ENCODE measurements at places on chromosomes 2 and 18.

DNA sequence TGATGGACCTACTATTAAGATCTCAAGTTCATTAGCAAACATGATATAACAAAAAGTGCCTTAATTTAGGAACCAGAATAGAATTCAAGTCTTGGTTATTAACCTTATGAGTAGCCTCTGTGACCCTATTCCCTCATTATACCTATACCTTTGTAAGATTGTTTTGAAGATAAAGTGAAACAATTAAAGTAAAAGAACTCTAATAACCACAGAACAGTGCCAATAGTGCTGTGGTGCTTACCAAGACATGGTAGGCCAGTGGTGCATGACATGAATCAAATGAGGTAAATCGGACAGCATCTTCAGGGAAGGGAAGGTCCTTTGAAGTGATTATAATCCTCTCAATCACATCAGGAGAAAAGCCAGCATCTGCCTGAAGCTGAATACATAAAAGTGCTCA is 36.4 kb downstream of the METTL4 start:
- DNase-seq: no peak

- DNase-seq: no peak
Observed at GRCh38 chr18:74546751-74547530, 12.6 kb downstream of the CNDP1 start.

GRCh38 chr2:69615969-69616368 is 27.6 kb downstream of the AAK1 start:
- DNase-seq: no peak

- no peak for DNase-seq
Observed at GRCh38 chr18:50190236-50190635, 4.7 kb downstream of the MYO5B start.

- DNase-seq: no peak
Observed at GRCh38 chr2:36702781-36703180, 6.3 kb downstream of the VIT start.

- DNase-seq: no peak
Observed at GRCh38 chr18:35190948-35191697, 49.7 kb upstream of the ZNF397 start.

DNA sequence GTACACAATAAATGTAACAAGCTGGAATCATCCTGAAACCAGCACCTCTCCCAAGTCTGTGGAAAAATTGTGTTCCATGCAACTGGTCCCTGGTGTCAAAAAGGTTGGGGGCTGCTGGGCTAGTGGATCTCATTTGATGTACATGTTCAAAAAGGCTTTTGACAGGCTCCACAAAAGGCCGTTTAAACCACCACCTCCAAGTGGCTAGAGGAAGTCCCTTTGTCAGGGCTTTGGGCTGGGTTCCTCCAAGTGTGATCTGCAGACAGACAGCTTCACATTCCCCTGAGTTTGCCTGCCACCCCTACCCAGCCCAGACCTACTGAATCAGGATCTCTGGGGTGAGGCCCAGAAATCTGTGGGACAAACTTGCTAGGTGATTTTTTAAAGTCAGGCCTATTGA is 84.7 kb downstream of the TGFA start:
- DNase-seq: no peak

DNA sequence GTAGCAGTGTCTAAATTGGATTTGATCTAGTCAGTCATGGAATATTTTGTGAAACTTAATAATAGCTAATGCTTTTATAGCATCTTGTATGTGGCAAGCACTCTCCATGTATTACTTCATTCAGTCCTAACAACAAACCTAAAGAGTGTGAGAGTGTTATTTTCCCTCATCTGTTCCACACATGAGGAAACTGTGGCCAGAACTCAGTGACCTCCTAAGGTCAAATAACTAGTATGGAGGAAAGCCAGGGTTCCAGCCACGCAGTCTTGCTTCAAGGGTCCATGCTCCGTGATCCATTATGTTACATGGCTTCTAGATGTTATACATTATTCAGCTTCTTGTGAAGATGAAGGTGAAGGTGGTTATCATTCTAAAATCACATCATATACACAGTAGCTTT is 45.5 kb downstream of the TWSG1 start:
- DNase-seq: no peak

- DNase-seq: peak; percentile 10
Observed at GRCh38 chr2:53969968-53970723, 647 bp downstream of the PSME4 start.

- peak; percentile 36 for DNase-seq
Observed at GRCh38 chr18:49898421-49898820, 85.1 kb upstream of the ACAA2 start.

DNA sequence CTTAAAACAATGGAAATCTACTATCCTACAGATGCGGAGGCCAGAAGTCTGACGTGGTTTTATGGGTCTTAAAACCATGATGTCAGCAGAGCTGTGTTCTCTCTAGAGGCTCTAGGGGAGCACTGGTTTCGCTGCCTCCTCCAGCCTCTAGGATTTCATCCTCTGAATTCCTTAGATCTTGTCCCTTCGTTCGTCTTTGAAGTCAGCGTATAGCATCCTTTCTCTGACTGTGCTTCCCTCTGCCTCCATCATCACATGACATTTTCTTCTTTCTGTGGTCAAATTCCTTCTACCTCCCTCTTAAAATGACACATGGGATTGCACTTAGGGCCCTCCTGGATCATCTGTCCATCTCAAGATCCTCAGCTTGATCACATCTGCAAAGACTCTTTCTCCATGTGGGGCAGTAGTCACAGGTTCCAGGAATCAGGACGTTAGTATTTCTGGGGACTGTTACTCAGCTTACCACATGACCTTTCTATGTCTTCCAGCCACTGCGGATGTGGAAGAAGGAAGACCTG is 22.7 kb upstream of the NCK2 start:
- DNase-seq: no peak

DNA sequence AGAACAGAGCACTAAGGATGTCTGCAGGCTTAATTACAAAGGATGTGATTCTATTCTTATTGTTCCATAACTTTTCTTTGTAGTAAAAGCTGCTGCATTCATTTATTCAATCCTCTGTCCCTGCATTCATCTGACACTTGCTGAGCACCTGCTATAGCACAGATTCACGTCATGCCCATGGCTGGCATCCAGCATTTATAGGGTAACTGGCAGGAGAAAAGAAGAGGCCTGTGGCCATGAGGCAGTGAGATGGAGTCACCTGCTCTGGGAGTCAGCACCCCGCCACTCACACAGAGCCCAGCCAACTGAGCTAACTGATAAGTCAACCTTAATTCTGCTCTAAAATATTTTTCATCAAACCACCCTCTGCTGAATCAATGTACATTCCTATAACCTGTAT is 18.3 kb upstream of the CDC42EP3 start:
- DNase-seq: no peak

- no peak for DNase-seq
Observed at GRCh38 chr2:120892271-120892966, 156.8 kb downstream of the GLI2 start.

DNA sequence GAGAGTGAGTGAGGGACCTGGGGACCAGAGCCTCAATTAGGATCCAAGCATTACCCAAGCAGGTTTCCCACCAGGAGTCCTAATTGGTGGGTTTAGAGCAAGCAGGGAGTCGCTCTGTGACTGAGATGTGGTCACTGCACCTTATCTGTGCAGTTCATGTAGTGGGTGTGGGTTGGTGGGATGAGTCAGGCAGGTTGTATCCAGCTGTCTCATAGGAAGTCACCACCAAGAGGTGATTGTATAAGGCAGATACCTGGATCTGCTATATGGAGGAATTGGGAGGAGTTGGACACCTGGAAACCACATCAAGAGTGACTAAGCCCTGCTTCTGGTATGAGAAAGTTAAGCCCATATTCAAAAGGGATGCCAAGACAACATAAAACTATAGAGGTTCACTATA is 106.8 kb downstream of the ARHGAP28 start:
- DNase-seq: no peak

DNA sequence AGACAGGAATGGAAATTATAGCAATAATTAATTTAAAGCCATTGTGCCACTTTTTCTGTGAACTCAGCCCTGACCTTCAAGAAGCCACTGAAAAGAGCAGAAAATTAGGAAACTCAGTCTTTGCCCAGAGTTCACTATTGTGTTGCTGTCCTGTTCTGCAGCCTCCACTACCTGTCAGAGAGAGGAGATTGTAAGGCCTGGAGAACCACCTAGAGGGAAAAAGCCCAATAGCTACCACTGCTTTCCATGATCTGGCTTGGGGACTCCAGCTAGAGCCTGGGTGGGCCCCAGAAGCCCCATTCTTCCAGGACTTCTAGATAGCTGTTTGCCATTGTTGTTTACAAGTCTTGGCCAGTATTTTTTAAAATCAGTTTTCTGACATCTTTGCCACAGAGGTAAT is 176.1 kb upstream of the KLF7 start:
- no peak for DNase-seq

DNA sequence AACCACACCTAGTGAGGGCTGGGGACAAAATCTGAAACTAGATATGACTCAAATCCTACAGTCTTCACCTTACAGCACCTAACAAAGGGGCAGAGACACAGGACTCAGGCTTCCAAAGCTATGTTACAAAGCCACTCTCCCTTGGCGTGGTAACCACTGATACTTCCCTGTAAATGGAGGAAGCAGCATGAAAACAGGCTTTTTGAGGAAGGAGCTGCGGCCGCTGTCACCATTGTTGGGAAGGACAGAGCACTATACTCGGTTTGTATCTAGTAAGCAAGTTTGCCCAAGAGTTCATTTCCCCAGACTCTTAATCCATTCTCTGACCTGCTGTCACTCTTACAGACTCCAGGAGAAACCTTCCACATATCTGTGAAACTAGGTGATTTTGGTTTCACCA is 60.3 kb downstream of the LONRF2 start:
- DNase-seq: no peak

- no peak for DNase-seq
Observed at GRCh38 chr2:39492095-39492590, 55.1 kb upstream of the MAP4K3 start.

- DNase-seq: no peak
Observed at GRCh38 chr2:113156278-113157117, 17.3 kb upstream of the PSD4 start.

- no peak for DNase-seq
Observed at GRCh38 chr18:48820483-48821250, 130.1 kb downstream of the SMAD7 start.

DNA sequence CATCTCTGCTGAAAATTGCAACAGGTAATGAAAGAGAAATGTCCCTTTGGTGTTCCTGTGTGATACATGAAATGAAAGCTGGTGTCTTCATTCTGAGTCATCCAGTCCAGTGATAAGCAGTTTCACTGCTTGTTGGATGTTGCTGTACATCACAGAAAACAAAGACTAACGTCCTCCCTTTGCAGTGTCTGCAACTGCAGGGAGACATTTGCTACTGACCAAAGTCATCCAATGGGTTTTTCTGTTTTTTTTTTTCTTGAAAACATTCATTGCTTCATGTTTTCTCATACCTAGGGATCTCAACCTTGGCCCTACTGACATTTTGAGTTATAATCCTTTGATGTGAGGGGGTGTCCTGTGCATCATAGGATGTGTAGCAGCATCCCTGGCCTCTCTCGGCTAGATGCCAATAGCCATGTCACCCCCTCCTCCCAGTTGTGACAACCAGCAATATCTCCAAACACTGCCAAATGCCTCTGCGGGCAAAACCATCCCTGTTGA is 63.6 kb upstream of the FZD5 start:
- DNase-seq: no peak

DNA sequence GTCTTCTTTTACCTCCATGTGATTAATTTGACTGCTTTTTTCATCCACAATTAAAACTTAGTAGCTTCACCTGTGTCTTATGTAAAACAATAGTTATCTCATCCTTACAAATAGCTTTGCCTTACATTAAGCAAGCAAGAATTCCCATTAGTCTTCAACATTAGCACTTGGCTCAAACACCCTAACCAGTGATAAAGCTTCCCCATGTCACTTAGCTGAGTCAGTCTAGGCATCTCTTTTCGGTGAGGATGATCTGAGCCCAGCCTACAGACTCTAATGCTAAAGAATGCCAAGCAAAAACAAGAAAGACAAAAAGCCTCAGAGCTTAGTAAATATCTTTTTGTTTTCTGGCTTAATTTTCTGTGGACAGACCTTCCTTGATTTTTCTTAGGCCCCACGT is 26.1 kb downstream of the GAD1 start:
- no peak for DNase-seq

DNA sequence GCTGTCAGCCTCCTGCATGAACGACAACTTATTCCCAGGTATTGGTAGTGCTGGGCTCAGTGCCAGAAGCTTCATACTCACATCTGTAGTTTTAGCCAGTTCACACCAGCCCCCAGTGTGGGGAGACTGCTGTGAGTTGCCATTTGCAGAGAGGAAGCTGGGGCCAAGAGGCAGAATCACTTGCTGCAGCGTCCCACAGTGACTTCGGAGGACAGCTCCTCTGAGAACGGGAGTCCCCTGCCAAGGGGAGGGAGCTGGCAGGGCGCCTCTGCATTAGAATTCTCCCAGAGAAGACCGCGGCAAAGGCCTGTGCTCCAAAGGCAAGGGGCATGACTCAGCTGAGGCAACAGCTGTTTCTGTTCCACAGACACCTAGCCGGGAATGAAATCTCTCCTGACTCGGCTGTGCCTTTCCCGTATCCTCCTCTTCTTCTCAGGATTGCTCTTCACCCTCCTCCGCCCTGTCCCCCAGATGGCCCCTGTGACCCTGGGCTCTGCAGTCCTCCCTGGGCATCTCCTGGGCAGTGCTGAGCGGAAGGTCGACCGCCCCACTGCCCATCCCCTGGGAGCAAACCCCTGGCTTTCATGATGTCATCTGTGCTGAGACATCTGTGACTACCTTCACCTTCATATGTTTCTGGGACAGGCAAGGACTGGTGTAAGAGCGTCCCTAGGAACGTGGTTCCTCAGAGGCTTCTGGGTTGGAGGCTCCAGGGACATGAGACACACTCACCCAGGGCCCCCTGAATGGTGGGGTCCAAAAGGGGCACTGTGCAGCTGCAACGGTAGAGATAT is 18.0 kb downstream of the MAL start:
- no peak for DNase-seq

DNA sequence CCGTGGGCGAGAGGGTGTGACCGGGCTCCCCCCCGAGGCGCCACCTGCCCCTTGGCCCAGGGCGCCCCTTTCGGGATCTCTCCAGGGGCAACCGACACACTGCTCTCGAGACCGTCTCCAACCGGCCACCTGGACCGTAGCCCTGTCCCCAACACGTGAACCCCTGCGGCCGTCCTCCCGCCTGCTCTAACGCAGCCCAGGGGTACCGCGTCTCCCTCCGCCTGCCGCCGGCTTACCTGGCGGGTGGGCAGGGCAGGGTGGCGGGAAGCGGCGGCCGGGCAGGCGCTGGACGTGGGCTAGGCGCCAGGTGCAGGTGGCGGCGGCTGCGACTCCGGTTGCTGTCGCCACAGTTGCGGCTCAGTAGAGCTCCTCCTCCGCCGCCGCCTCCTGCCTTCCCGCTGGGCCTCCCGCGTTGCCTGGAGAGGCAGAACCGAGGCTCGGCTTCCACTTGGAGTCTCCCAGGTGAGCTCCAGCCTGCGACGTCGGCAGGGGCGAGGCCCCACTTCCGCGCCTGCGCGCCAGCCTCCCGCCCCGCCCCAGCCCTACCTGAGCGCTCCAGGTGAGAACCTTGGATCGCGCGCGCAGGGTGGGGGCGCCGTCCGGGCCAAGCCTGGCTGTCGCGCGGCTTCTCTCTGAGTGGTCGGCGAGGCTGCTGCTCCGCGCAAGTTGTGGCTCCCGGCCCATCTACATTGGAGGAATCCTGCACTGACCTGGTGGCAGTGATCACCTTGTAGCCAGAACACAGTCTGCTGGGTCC is at the start of gene GALNT3:
TSS of gene GALNT3 (minus strand) at position 469 of the 757 bp plus-strand sequence. CDS start 23,547 bp downstream, outside the sequence.
- no peak for DNase-seq
